ENCODE measurements at places on chromosomes 16 and 17.

DNA sequence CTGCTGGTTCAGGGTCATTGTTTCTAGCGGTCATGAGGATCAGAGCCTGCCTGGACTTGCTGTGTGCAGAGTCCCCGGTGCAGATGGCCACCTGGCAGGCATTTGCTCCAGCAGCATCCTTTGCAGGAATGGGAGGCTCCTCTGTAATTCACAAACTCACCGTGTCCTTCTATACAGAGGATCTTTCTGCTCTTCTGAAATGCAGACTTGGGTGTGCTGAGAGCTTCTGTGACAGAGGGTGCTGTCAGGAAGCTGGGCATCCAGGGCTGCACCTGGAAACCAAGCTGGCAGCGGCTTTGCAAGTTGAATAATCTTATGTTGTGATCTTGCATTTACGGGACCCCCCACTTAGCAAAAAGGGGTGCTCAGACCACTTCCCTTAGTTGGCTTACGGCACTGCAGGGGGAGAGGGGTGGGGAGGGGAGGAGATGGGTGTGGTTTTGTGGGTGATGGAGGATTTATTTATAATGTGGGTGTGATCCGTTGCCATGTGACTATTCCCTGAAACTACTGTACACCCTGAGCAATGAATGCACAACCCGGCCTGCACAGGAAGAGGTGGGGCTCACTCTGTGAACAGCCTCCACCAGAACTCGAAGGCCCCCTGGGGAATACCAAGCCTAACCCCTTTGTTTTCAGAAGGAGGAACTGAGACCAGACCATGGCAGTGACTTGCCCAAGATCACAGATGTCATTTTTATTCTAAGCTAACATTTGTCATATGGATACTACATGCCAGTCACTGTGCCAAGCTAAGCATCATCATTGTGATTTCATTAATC lies 178.3 kb downstream of the PRKCB start:
- peak; percentile 67 for DNase-seq
- H3K4me1 ChIP-seq = peaks cover 45% of the 10 kb centered on the region
- H3K4me3 ChIP-seq = no peak overlapping the region
- peaks cover 4% of the 10 kb centered on the region for H3K36me3 ChIP-seq

- peak overlapping the region; percentile 93 for H3K27ac ChIP-seq
- no peaks in the 10 kb centered on the region for H3K27me3 ChIP-seq
- peak overlapping the region; percentile 29 for H3K4me3 ChIP-seq
- no peak for DNase-seq
- peaks cover 24% of the 10 kb centered on the region for H3K4me1 ChIP-seq
- peaks cover 4% of the 10 kb centered on the region for H3K36me3 ChIP-seq
Observed at GRCh38 chr17:77610972-77611521, 347.5 kb upstream of the TNRC6C start.

GRCh38 chr16:85891033-85891775 lies 7.8 kb upstream of the IRF8 start:
- H3K27me3 ChIP-seq = peaks cover 3% of the 10 kb centered on the region
- no peak overlapping the region for H3K4me3 ChIP-seq
- no peaks in the 10 kb centered on the region for H3K36me3 ChIP-seq
- peaks cover 50% of the 10 kb centered on the region for H3K4me1 ChIP-seq
- no peak overlapping the region for H3K27ac ChIP-seq

GRCh38 chr17:61284174-61284573 lies 115.5 kb upstream of the TBX2 start:
- DNase-seq = no peak
- no peak overlapping the region for H3K27ac ChIP-seq
- peaks cover 5% of the 10 kb centered on the region for H3K36me3 ChIP-seq
- H3K4me1 ChIP-seq = peaks cover 26% of the 10 kb centered on the region
- no peaks in the 10 kb centered on the region for H3K27me3 ChIP-seq

- no peak overlapping the region for H3K27ac ChIP-seq
- no peaks in the 10 kb centered on the region for H3K36me3 ChIP-seq
- no peak overlapping the region for H3K4me3 ChIP-seq
- no peaks in the 10 kb centered on the region for H3K4me1 ChIP-seq
- peaks cover 39% of the 10 kb centered on the region for H3K27me3 ChIP-seq
Observed at GRCh38 chr16:26554030-26554429, 512.7 kb upstream of the C16orf82 start.

DNA sequence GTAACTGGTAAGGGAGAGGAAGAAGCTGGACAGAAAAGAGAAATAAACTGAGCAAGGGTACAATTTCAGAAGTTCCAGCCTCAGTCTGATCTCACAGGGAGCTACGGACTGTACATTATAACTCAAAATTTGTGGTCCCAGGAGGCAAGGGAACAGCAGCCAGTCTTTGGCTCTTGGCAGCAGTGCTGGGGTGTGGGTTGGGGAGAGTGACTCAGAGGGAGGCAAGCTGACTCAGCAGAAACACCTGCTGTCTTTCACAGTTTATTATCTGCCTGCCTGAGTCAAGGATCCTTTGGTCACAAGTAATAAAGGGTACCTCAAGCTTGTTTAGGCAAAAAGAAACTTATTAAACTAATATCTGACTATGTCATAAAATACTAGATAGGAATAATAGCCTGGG lies 73.5 kb upstream of the KIF2B start:
- no peak overlapping the region for H3K27ac ChIP-seq
- H3K4me3 ChIP-seq = no peak overlapping the region
- DNase-seq = no peak
- no peaks in the 10 kb centered on the region for H3K4me1 ChIP-seq
- no peaks in the 10 kb centered on the region for H3K27me3 ChIP-seq
- H3K36me3 ChIP-seq = no peaks in the 10 kb centered on the region

- DNase-seq = no peak
- peaks cover 7% of the 10 kb centered on the region for H3K4me1 ChIP-seq
- H3K27me3 ChIP-seq = no peaks in the 10 kb centered on the region
- H3K4me3 ChIP-seq = no peak overlapping the region
- H3K36me3 ChIP-seq = peaks cover 2% of the 10 kb centered on the region
Observed at GRCh38 chr16:375927-376816, 5.6 kb downstream of the PGAP6 start.

DNA sequence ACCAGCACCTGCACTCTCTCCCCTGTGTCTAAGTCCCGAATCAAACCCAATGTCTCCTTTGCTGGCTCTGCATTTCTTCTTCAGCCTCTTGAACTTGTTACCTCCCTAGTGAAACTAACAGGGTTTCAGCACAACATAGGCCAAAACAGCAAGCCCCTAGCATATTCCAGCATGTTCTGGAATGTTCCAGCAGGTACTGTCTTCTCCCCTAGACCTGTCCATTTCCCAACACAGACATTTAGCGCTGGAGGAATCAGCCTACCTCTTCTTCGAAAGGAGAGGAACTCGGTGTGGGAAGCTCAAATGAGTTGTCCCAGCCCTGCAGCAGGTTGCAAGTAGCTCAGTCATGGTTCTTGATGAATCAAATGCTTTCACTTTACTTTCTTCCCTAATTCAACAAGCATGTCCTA lies 47.1 kb downstream of the LITAF start:
- no peaks in the 10 kb centered on the region for H3K36me3 ChIP-seq
- H3K27me3 ChIP-seq = no peaks in the 10 kb centered on the region
- H3K4me1 ChIP-seq = peaks cover 11% of the 10 kb centered on the region
- no peak overlapping the region for H3K4me3 ChIP-seq
- H3K27ac ChIP-seq = no peak overlapping the region
